ENCODE measurements at places on chromosomes 5 and 9.

GRCh38 chr5:156497804-156498208 lies 170.8 kb downstream of the SGCD start:
- no peak for DNase-seq

DNA sequence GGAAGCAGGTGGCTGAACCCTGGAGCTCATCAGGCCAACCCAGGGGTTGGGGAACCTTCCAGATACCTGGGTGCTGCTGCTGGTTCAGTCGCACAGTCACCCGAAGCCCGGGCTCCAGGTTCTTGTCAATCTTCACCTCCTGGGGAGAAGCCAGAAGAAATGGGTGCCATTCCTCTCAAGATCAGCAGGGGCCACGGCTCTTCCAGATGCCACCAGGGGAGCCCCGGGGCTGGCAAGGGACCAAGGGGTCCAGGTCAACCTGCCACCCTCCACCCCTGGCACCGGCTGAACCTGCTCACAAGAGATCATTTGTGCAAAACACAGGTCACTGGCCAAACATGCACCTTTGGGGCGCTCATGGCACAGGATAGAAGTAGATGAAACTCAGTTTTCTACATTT lies 4.7 kb downstream of the SPOUT1 start:
- no peak for DNase-seq

GRCh38 chr9:93633492-93634221 lies 57.3 kb downstream of the PHF2 start:
- no peak for DNase-seq

DNA sequence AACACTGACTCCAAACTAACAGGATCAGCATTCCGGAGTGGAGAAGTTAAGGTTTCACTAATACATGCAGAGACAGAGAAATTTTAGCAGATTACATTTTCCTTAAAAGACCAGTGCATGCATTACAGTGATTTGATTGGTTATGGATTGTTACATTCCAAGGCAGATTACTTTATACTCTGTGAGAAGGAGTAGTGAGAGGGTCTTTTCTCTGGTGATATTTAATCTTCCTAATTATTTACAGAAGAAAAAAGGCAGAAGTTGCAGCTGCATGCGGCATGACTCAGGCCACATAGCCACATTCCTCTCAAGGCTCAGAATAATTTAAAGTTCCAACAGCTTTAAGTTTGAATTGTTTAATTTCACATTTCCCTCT lies 53.0 kb upstream of the PDZD2 start:
- DNase-seq, result no peak

DNA sequence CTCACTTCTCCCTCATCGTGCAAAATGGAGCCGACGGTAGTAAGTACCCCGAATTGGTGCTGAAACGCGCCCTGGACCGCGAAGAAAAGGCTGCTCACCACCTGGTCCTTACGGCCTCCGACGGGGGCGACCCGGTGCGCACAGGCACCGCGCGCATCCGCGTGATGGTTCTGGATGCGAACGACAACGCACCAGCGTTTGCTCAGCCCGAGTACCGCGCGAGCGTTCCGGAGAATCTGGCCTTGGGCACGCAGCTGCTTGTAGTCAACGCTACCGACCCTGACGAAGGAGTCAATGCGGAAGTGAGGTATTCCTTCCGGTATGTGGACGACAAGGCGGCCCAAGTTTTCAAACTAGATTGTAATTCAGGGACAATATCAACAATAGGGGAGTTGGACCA lies 979 bp downstream of the PCDHGA12 start:
- DNase-seq, result no peak

DNA sequence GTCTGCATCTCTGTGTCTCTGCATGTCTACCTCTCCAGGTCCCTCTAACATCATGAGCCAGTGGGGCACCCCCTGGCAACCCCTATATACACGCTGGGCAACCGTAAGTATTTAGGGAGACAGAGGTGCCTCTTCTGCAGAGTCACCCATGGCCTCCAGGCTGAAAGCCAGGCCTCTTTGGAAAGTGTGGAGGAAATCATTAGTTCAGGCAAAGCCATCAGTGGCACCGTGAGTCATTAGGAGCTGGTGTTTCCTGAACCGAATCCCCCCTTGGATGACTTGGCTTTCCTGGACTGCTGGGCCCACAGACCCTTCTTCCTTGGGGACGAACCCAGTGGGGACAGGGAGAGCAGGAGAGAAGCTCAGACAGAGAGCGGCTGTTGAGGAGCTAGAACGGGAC lies 174.8 kb downstream of the OLFM1 start:
- DNase-seq, result no peak

GRCh38 chr5:50984640-50985039 lies 318.2 kb downstream of the PARP8 start:
- no peak for DNase-seq

- peak; percentile 47 for DNase-seq
Measured at GRCh38 chr5:157266286-157267007, 524 bp downstream of the CYFIP2 start.

DNA sequence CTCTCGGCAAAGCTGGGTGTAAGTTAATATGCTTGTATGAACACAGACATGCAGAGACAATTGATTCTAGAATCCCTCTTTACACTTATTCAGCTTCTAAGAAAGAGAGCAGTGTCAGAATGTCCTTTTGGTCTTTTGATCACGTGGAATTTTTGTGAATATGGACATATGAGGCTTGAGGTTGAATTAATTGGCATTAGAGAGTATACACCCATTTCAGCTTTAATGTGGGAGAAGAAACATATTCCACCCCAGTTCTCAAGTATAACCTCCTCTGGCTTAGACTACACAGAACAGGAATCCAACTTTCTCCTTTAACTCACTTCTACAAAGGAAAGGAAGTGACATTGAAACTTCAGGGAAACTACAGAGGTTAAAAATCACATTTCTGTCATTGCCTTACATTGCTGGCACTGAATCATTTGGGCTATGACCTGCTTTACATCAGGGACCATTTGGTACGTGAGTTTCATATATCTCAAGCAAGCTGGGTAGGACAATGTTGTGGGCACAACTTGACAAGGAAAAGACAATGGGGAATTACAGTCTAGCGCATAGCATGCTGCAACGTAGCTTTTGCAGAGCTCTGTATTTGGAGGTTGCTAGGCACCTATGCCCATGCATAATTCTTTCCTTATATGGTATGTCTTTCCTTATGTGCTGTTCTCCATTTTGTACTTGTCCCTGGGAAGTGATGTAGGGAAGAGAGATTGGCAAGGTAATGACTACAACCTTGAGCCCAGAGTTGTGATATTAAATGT lies 19.5 kb downstream of the DAB2 start:
- DNase-seq, result no peak

DNA sequence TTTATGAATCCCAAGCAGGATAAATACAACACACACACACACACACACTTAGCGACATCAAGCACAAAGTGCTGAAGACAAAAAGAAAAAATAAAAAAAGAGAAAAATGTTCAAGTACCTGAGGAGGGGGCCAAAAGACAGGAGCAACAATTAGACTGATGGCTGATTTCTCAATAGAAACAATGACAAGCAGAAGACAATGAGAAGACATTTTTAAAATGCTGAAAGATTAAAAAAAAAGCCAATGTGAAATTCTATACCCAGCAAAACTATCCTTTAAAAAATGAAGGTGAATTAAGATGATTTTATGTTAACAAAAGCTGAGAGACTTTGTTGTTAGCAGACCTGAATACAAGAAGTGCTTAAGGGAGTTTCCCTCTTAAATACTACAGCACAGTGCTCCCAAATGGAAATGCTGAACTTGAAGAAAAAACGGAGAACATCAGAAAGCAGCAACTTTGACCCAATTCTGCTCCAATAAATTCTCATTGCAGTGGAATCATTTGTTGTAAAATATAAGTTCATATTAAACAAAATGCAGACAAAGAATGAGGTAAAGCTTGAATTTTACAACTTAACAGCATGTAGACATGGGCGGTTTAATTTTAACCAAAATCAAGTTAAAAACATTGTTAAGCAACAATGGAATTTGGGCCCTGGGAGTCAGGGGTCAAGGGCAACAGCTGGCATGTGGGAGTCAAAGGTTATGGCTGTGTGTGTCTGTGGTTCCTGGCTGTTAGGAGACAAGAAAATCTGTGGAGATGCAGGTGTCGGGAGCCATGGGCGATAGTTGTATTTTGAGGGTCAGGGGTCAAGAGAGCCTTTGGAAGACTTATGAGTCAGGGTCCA lies 776 bp upstream of the RANBP17 start:
- DNase-seq, result no peak

DNA sequence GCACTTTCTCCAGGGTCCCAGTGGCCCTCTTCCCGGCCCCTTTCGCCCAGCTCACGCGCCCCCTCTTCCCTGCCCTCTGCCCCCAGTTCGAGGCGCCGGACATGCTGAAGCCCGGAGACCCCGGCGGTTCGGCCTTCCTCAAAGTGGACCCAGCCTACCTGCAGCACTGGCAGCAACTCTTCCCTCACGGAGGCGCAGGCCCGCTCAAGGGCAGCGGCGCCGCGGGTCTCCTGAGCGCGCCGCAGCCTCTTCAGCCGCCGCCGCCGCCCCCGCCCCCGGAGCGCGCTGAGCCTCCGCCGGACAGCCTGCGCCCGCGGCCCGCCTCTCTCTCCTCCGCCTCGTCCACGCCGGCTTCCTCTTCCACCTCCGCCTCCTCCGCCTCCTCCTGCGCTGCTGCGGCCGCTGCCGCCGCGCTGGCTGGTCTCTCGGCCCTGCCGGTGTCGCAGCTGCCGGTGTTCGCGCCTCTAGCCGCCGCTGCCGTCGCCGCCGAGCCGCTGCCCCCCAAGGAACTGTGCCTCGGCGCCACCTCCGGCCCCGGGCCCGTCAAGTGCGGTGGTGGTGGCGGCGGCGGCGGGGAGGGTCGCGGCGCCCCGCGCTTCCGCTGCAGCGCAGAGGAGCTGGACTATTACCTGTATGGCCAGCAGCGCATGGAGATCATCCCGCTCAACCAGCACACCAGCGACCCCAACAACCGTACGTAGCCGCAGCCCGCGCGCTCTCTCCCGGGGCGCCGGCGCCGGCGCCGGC lies 1.0 kb downstream of the PRDM6 start:
- no peak for DNase-seq

- no peak for DNase-seq
Measured at GRCh38 chr5:13735691-13736090, 208.8 kb downstream of the DNAH5 start.

GRCh38 chr9:128244837-128245231 lies 31.0 kb downstream of the GOLGA2 start:
- no peak for DNase-seq

DNA sequence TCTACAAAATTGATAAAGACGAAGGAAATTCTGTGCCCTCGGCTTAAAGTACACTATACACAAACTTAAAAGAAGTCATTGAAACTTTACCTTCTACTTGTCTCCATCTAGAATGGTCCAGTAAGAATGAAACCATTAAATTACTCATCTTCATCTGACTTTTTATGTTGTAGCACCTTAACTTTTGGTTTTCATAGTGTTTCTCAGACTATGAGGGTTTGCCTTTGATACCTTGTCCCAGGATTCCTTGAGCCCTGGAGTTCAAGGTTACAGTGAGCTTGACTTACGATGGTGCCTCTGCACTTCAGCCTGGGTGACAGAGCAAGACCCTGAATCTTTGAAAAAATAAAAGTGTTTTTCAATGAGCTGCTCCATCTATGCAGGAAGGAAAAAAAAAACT lies 132.2 kb downstream of the CDC42SE2 start:
- no peak for DNase-seq

- DNase-seq, result no peak
Measured at GRCh38 chr9:36940881-36941280, 93.2 kb downstream of the PAX5 start.

DNA sequence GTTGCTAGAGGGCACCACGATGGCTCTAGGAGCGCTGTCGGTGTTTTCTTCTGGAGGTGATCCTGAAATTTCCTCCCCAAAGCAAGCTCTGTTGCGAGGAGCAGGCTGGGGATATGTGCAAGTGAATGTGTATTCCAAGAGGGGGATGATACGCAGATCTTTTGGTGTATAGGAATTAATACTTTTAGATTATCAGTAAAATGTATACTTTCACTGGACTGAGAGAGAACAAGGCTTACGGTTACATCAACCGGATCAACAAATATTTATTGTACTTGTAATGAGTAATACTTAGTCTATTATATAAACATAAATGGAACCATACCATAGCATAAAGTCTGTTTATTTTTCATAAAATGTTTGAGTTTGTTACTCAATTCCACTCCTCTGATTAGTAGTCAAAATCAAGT lies 632 bp upstream of the PRKAA1 start:
- DNase-seq, result no peak

GRCh38 chr5:55634209-55634805 lies 77.8 kb downstream of the SLC38A9 start:
- no peak for DNase-seq

GRCh38 chr5:68367717-68368116 lies 152.2 kb downstream of the PIK3R1 start:
- no peak for DNase-seq

DNA sequence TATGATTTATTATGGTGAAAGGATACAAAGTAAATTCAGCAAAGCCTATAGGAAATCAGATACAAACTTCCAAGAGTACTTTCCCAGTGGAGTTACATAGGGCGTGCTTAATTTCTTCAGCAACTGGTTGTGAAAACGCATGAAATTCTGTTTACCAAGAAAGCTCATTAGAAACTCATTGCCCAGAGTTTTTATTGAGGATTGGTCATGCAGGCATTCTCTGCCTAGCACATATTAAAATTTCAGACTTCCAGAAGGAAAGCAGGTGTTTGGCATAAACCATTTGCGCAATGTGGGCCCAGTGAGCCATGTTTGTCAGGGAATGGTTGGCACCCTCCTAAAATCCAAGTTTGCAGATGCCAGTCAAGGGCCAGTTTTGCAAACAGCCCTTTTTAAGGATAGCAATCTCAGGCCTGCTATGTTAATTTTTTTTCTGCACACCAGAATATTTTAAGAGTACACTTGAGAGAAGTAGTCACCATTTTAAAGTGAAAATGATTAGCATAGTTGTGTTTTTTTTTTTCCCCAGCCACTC lies 311.1 kb upstream of the CHD1 start:
- no peak for DNase-seq

- DNase-seq, result no peak
Measured at GRCh38 chr9:38361473-38361850, 31.0 kb upstream of the ALDH1B1 start.

DNA sequence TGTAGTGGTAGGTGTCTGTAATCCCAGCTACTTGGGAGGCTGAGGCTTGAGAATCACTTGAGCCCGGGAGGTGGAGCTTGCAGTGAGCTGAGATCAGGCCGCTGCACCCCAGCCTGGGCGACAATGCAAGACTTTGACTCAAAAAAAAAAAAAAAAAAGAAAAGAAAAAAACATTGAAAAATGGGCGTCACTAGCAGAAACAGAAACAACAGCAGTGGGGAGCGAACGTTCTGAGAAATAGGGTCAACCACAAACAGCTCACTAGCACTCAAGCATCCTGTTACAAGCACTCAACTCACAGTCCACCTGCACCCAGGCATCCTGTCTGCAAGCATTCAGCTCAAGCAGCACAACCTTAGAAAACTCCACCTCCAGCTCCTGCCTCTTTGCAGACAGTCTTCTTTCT lies 17.2 kb downstream of the TRIM14 start:
- DNase-seq, result peak; percentile 85

DNA sequence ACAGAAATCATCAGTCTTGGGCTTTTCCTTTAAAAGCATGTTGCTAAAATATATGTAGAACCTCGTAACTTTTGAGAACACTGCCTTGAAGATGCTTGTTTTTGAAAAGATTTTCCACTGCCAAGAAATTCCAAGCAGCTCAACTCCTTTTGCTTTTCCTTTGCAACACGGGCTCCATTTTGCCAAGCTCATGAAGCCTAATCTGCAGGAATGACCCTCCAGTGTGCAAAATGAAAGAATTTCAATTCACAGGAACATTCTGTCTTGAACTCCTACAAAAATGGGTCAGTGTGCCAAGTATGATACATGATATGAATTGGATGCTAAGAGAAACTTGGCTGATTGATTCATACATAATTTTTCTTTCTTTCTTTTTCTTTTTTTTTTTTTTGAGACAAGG lies 35.4 kb upstream of the ERCC6L2 start:
- DNase-seq, result no peak

Data from NK-92 treated with Interleukin-12 subunit alpha and Interleukin-12 subunit beta, amount 100 ng/mL, for 24 hours (cell line).